ENCODE measurements at places on chromosomes 3 and 15. TPM values are rescaled to one million over a fixed set of nuclear protein-coding genes. Genes with fewer than 3 reads are reported as not detected.

DNA sequence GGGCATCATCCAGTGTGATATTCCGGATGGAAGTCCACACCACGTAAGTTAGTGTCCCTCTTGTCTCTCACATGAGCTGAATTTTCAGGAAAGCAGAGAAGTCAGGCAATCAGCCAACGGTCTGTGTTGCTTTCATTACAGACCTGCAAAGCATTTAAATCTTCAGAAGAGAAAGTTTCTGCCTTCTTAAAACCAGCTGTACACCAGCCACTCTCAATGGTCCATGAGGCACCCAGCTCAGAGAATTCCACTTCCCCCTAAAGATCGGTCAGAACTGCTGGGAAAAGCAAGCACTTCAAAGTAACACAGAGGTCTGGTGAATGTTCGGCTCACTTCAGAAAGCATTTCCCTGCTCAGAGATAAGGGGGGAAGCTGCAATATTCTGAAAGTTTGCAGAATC, 903.7 kb downstream of the EPHA3 start:
- no peak for DNase-seq

GRCh38 chr15:88586401-88587162, 34.6 kb upstream of the AEN start:
- DNase-seq: no peak

GRCh38 chr3:10467904-10468612, 37.3 kb downstream of the ATP2B2 start:
- no peak for DNase-seq

DNA sequence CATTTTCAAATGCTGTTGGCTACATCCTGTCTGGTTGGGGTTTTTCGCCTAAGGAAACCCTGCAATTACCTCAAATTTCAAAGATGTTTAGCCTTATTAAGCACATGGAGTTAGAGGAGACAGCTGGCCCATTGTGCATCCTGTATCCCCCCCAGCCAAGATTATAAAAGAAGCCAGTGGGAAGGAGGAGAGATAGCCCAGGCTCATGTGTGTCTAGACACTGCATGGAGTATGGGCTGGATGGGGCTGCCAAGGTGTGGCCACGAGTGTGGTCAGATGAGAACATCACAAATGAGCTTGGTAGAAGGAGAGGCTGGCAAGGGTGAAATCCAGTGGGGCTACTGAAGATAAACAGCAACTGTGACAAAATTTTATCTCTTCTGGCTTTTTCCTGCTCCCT, 270.0 kb upstream of the TBC1D5 start:
- no peak for DNase-seq

DNA sequence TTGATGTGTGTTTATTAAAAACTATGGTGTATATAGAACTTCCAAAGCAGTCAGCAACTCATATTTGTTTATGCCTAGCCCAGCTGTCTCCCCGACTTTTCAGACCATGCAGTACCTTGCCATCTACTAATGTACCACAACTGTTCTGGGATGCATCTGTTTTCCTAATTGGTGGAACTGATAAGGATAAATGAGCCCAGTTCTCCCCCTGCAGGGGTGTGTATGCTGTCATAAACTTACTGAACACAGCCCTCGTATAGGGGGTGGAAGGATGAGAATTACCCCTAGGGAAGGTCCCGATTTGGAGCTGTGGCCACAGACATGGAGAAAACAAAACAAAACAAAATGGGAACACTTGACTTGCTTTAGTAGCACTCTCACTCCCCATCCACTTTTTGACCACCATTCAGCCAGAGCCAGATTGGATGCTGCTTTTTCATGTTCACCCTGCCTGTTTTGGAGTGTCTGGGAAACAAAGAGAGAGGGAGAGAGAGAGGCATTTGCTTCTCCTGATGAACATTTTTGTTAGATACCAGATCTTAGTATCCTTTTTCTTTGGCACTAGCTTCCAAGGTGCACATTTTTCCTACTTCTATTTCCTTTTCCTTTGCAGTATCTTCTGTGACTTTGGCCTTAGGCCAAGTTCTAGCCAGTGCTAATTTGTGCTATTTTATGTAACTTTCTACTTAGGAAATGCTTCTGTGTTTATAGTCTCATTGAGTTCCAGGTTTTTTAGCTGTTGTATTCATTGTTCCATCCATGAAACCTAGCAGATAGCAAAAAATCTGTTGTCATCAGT, 29.1 kb downstream of the CADM2 start:
- DNase-seq: no peak

GRCh38 chr3:50254577-50255250, 14.2 kb upstream of the SEMA3B start:
- DNase-seq: no peak

GRCh38 chr3:51568996-51569395, 30.5 kb downstream of the RAD54L2 start:
- no peak for DNase-seq

DNA sequence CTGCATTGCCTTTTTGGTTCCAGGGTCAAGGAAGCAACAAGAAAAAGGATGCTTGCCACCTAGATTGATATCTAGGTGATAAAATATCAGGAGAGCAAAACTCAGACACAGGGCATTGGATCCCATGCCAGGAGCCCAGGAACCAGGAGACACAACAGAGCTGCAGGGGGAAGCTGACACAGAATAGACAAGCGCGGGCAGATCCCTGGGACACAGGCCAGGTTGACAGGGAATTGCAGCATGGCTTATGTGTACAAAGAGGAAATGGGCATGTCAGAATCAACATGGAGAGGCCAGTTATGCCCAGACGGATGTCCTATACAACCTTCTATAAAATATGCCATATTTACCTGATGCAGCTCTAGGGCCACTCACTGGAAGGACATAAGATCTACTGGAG, 84.2 kb downstream of the SEMA6D start:
- DNase-seq: no peak

- DNase-seq: no peak
Measured at GRCh38 chr15:30985081-30985531, 6.3 kb downstream of the MTMR10 start.

DNA sequence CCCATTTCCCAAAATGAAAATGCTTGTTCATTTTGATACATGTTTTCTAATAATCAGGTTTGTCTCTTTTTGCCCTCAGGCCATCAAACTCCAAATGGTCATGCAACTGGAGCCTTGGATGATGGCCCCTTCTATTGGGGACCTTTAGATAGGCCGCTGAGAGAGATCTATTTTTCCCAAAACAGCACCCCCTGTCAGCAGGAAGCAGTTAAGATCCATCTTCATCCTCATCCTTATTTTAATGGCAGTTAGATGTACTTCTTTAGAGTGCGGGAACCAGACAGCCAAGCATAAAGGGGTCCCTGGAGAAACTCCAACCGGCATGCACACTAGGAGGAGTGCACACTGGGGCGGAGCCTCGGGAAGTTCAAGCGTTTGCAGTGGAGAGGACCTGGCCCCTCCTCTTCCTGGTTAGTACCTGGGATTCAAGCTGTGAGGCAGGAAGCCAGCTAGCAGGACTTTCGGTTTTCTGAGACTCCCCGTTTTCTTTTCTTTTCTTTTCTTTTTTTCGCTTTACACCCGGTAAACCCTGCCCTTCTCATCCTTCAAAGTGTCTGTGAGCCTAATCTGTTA, 31.9 kb upstream of the STRIT1 start:
- DNase-seq: peak; percentile 46

- DNase-seq: no peak
Measured at GRCh38 chr3:160134964-160135363, 90.3 kb upstream of the C3orf80 start.

DNA sequence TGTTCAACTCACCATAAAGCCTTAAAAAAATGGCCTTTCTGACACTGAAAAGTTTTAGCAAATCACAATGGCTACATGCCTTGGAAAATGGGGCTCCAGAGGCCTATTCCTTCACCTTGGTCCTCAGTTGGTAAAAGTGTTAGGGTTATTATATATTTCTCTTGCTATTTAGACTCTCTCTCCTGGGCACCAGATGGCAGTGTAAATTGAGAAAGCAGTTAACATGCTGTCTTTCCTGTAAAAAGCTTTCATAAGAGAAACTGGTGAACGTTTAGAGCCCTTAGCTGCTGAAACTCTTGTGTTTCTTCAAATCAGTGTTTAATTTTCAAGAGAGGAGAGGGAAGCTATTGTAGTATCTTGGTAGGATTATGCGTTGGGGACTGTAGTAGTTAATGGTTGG, 89.9 kb downstream of the LRTM1 start:
- no peak for DNase-seq

- no peak for DNase-seq
Measured at GRCh38 chr3:12556314-12556689, 585 bp upstream of the MKRN2 start.

DNA sequence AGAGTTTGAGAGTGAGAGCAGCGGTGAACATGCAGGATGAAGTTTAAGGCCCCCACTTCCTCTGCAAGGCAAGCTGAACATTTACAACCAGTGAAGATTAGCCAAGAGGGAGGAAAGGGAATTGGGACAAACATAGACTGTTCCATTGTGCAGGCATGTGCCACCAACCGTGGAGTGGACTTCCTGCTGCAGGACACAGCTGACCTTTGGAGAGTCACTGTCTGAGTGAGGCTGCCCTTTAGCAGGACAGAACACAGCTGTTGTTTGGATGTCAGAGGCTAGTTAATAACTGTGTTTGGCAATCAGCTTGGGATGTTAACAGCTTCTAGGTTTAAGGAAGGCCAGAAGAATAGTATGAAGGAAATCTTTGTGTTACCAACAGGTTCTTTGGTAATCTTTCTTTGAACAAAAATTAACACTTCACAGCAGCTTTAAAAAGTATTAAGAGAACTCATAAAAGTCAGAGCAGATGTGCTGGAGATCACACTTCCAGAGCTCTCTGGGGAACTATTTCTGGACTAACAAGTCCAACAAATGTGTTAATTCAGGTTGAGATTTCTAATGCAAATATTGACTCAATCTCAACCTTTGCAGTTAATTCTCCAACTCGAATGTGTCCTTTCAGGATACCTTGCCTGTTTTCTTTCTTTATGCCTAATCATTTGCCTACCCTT, 31.4 kb downstream of the CTDSPL start:
- peak; percentile 58 for DNase-seq

DNA sequence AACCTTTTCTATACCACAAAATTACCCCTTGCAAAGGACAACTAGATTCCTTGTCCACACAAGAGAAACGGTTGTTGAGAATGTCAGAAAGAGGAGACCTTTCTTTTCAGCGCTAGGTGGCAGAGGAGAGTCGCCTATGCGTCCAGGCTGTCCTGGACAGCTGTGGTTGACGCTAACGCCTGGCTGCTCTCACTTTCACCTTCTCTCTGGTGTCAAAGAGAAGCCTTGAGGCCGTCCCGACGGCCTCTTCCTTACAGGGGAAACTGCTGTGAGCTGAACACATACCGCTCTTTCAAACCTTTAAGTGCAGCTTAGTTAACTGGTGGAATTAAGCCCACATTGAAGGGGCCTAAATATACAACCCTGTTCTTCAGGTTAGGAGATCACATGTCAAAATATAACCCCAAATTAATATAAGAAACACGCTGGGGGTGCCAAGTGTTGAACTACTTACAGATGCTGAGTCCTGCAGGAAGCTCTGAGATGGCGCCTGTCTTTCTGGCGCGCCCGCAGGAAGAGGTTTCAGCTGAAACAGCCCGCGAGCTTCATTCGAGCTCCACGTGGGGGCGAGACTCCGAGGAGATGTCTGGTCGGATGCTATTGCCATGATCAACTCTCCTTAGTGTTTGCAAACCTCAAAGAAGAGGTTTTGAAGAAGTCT, 26.1 kb upstream of the KBTBD8 start:
- DNase-seq: peak; percentile 78

GRCh38 chr15:81286621-81287121, 37.3 kb downstream of the STARD5 start:
- no peak for DNase-seq

GRCh38 chr15:43550527-43551363, 33.3 kb downstream of the MAP1A start:
- DNase-seq: no peak

GRCh38 chr15:63172851-63173451, 15.7 kb upstream of the RPS27L start:
- no peak for DNase-seq

GRCh38 chr3:115217678-115218451, 70.8 kb upstream of the ZBTB20 start:
- DNase-seq: no peak

- no peak for DNase-seq
Measured at GRCh38 chr15:30929982-30930381, 26.3 kb downstream of the FAN1 start.

- no peak for DNase-seq
Measured at GRCh38 chr15:65558336-65558735, 28.1 kb downstream of the HACD3 start.

GRCh38 chr15:97009031-97009431, 678.5 kb downstream of the NR2F2 start:
- DNase-seq: no peak

DNA sequence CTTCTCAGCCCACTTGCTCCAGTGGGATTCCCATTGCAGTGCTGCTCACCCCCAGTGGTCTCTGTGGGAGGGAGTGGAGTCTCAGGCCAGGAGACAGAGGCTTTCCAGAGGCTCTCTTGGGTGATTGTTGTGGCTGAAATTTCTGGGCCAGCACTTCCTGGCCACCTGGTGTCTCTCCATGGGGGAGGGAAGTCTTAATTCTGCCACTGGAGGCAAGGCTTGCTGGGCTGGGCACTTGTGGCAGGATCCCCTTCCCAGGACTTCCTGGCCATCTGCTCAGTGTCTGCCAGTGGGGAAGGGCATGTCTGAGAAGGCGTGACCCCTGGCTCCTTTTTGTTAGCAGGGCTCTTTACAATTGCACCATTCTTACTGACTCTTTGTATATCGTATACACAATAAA, 351.8 kb downstream of the GABRB3 start:
- DNase-seq: no peak

DNA sequence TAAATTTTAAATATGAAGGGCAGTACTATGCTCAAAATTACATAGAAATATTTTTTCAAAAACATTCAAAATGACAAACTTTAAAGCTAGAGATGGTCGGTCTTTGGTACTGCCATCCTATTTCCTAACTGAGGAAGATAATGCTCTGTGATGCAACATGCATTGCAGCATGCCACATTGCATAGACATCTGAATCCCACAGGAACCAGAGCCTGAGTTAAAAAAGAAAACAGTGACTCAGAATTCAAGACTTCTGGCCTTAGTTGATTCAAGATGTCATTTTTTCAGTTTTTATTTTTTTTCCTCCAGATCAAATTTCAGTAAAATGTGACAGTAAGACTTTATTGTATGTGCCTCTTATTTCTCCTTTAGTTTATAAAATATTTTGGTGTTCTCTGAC, 33.1 kb downstream of the TP63 start:
- DNase-seq: no peak

GRCh38 chr3:152729906-152730305, 105.0 kb upstream of the P2RY1 start:
- no peak for DNase-seq

DNA sequence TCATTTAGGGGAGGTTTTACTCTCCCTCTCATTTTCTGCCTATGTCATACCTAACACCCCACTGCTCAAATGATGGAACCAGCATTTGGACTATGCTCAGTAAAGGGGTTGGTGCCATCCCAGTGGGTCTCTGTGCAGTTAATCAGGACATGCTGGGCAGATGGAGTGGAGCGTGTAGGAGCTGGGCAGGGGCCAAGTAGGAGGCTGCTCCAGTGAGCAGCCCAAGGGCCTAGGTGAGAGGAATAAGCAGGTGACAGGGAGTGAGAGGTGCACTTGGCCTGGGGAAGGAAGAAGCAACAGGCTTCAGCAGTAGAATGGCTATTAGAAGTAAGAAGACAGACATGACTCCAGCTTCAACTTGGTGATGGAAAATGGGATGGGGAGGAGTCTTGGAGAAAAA, 72.2 kb downstream of the EPHB1 start:
- DNase-seq: no peak

Gene RPUSD2
- total RNA-seq: 3.1 TPM

Gene AGBL1
- not detected for total RNA-seq

Gene PCYT1A
- total RNA-seq: 47.8 TPM

Gene PLA2G4E
- not detected for total RNA-seq

Gene MYD88
- total RNA-seq: 33.3 TPM

Gene SLC24A5
- total RNA-seq: not detected

Gene CD80
- not detected for total RNA-seq

Gene AHSG
- not detected for total RNA-seq

Gene SLC9C1
- not detected for total RNA-seq

Gene GRM7
- 0.33 TPM for total RNA-seq

Measured in body of pancreas (tissue), 4 donors.